ENCODE measurements at places on chromosomes 5 and 9.

DNA sequence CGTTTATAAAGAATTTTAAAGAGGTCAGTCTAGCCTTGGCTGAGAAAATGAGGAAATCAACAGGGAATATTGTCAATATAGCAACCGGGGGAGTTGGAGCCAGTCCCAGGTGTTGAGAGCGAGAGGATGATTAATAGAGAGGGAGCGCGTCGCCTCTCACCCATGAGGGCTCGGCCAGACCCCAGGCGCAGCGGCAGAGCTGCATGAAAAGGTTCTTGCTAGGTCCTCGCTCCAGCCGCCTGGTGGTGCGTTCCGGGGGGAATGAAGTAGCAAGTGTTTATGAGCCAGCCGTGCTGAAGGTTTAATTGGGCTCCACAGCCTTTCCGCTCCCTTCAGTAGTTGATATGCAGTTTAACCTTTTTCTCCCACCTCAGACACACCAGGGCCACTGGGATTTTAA lies 167.3 kb upstream of the IRX1 start:
- no peak for DNase-seq

- no peak for DNase-seq
Measured at GRCh38 chr9:69526699-69527098, 145.5 kb downstream of the APBA1 start.

GRCh38 chr9:71567890-71568289 lies 200.4 kb downstream of the CEMIP2 start:
- no peak for DNase-seq

GRCh38 chr9:111529787-111530186 lies 4.8 kb downstream of the ZNF483 start:
- no peak for DNase-seq

- no peak for DNase-seq
Measured at GRCh38 chr5:12003680-12004079, 99.4 kb upstream of the CTNND2 start.

DNA sequence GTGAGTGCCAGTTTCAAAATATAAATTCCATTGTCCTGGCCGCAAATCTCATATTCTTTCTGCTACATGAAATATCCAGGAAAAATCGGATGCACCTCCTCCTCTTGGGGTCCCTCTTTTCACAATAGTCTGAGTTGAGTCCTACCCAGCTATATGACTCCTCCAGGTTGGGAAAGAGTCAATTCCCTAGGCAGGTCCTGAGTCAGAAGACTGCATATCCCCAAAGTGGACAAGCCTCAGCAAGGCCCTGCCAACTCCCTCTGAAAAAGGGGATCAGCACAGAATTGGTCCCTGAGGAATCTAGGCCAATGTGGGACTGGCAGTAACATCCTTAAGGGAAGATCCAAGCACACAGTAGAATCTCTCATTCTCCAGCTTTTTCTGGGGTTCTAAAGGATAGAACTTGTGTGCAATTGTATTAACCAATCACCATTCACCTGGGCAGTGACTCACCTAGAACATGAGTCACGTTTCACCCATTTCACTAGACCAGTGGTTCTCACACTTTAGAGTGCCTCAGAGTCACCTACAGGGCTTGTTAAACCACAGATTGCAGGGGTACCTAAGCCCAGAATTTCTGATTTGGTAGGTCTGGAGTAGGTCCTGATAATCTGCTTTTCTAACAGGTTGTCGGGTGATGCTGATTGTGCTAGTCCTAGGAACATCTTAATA lies 44.7 kb upstream of the TMEM215 start:
- DNase-seq = no peak

- DNase-seq = peak; percentile 14
Measured at GRCh38 chr9:136857166-136857565, 5.0 kb downstream of the MAMDC4 start.

DNA sequence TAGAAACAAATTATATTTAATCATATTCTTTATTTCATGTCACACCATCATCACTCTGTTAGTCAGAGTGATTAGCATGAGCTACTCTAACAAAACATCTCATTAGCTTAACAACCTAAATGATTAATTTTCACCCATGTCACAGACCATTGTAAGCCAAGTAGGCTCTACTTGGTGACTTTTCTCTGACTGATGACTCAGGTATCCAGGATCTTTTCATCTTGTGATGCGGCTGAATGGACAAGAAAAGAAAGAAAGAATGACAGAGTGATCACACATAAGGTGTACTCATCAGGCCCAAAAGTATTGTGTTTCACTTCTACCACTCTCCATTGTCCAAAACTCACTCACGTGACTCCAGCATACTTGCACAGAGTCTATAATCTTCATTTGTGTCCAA lies 299.3 kb downstream of the ANXA1 start:
- no peak for DNase-seq
